ENCODE measurements at places on chromosomes 13 and 19.

DNA sequence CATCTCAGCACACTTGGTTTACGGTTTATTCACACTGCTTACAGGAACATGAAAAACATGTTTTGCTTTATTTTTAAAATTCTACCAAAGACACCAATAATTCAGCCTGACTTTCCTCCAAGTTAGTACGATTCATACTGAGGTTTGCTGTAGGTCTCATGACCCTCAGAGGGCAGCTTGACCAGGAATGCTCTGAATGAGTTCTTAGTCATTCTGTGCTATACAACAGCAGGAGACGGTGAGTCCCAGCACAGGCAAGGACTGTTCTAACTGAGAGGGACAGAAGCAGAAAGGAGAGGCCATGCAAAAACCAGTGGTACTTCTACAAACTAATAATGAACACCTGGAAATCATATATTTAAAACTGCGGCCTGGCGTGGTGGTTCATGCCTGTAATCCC, 6.4 kb downstream of the GRTP1 start:
- no peak for DNase-seq

DNA sequence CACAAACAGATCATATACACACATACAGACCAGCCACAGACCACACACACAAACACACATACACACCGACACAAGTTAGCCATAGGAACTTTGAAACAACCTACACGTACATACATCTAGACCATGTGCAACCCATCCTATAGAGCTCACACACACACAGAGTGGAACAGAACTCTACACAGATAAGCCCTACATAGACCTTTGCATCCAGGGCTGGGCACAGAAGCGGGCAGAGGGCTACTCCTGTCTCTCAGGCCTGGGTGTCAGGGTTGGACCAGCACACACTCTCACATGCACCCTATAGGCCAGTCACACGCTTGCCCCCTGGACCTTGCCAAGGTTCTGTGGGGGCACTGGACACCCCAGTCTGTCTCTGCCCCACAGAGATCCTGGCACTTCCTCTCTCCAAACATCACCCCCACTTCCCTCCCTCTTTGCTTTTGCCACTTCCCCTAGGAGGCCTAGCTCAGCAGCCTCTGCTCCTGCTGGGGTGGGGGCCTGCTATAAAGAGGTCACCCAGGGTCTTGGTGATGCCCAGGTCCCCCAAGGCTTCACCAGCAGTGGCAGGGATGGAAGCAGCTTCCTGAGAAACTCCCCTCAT, 5.8 kb upstream of the JUNB start:
- DNase-seq = peak; percentile 25

DNA sequence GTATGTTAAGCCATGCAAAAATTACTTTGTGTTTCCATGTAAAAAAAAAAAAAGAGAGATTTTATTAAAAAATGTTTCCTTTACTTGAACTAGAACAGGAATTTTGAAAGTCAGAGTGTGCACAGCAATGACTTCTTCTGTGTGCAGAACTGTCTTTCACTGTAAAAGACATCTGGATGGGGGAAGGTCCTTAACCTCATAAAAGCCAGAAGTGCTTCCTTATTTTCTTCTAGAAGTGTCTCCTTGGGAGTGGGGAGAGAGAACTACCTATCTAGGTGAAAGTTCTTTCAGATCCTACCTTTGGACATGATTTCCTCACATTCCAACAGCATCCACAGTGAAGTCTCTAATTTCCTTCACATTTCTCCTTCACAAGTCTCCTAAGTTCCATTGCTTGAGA, 360.3 kb downstream of the FGF14 start:
- no peak for DNase-seq

GRCh38 chr13:44905556-44905955, 83.7 kb downstream of the NUFIP1 start:
- no peak for DNase-seq

GRCh38 chr19:35309481-35310279, 17.7 kb downstream of the MAG start:
- peak; percentile 6 for DNase-seq

GRCh38 chr13:100300708-100301107, 211.8 kb downstream of the PCCA start:
- DNase-seq = no peak

DNA sequence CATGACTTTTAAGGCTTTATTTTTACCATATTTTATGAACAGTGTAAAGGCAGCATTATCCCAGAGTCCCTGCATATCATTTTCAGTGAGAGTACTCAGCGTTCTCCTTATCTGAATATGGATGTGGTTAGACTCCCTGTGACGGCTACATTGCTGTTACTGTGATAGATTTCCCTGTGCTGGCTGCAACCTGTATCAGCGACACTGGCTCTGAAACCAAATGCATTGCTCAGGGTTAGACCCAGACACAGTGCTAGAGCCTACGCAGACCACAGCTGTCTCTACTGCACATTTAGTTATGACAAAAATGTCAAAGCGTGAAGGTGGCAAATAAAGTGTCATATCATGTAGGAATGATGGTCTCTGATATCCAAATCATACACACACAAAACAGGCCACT, 138.0 kb downstream of the ENOX1 start:
- DNase-seq = no peak

DNA sequence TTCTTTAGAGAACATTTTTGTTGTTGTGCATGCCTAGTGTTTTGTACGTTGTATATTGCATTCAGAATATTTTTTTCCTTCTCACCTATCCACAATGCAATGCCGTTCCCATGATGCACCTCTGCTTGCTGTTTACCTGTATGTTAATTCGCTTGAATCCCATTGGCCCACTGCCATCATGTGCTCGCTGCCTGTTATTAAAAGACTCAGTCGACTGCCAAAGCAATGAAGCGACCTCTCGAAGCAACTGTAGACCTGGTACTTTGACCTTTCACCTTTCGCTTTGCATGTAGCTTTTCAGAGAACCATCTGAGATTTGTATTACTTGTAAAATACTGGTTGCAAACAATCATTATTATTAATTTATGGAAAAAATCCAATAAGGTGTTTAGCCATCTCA, 77.4 kb upstream of the RAP2A start:
- DNase-seq = no peak

DNA sequence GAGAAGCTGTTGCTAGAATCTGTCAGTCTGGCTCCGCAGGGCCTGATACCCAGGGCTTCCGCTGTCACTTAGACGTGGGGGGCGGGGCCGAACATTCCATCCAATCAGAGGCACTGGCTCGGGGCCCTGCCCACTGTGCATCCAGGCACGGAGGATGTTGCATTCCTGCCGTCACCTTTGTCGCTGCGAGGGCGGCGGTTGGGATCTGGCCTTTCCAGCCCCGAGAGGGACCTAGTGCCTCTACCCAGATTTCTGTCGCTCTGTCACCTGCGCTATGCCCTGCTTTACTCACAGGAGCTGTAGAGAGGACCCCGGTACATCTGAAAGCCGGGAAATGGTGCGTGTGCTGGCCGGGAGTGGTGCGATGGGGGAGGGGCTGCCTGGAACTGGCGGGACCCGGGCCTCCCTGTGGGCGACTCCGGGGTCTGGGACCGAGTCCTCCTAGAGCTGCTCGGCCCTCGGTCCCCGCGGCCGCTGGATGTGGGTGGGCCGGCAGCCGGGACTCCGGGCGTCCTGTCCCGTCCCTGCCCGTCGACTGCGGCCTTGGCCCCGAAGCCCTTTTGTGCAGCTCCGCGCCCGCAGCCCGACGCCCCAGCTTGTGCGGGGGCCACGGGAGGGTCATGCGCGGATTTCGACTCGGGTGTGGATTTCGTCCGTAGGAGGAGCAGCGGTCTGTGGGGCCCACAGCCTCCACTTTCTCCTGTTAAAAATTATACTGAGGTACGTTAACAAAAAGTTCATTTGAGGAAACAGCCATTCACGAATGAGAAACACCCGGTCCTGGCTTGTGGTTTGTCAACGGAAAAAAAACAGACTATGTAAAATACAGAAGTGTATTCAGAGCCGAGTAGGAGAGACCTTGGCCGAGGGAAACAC, at the start of gene ZNF439:
ZNF439 (plus strand) TSS at position 133 of the 876 bp plus-strand sequence; CDS start at position 275, 142 bp downstream.
- peak; percentile 51 for DNase-seq

GRCh38 chr13:108594153-108594552, 35.3 kb upstream of the MYO16 start:
- DNase-seq = no peak

GRCh38 chr13:92103689-92104153, 705.3 kb downstream of the GPC5 start:
- peak; percentile 7 for DNase-seq

GRCh38 chr13:33257841-33258807, 27.4 kb downstream of the STARD13 start:
- no peak for DNase-seq

DNA sequence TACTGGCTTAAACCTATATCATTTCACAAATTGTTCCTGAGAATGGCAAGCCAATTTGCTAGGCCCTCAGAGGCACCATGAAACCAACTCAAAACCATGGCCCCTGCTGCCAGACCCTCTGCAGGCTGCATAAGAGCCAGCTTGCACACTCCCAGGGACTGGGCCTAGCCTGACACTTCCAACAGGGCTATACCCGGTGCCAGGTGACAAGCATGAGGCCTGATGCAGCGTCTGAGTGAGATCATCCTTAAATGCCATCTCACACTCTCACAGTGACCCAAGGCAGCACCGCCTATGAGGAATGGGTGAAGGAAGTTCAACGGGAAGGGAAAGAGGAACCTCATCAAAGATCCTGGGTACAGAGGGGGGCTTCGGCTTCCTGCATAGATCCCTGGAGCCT, 65.6 kb downstream of the C13orf42 start:
- no peak for DNase-seq

DNA sequence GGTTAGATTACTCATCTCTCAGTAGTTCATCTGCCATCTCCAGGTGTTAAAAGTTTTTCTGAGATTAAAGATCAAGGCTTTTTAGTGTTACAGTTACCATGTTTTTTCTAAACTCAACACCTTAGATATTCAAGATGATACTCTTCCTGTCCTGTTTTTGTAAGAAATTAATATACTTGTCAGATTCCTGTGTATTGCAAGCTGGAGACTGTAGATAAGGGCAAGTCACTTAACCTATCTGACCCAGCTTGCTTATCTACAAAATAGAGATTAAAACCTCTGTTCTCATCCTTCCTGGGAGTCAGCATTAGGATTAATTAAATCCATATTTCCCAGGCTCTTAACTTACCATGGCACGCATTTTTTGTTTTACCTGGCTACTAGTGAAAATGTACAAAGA, 25.2 kb downstream of the SUGT1 start:
- DNase-seq = no peak

DNA sequence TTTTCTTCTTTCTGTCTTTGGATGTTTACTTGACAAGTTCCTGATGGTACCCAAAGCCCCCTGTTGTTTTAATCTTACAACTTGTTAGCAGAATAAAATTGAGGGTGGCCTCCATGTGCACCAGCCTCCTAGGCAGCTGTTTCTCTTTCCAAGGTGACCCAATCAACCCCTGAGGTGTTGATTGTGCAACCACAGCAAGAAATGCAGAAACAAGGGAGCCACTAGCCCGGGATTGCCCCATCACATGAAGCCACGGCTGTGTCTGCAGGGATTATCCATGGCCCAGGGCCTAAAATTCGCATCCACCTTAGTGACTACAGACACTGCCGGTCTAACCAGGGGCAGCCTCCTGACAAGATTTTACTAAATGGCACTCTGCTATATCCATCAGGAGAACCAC, 14.4 kb downstream of the CEACAM4 start:
- no peak for DNase-seq

- DNase-seq = no peak
Measured at GRCh38 chr19:5782322-5782721, 2.2 kb downstream of the PRR22 start.

DNA sequence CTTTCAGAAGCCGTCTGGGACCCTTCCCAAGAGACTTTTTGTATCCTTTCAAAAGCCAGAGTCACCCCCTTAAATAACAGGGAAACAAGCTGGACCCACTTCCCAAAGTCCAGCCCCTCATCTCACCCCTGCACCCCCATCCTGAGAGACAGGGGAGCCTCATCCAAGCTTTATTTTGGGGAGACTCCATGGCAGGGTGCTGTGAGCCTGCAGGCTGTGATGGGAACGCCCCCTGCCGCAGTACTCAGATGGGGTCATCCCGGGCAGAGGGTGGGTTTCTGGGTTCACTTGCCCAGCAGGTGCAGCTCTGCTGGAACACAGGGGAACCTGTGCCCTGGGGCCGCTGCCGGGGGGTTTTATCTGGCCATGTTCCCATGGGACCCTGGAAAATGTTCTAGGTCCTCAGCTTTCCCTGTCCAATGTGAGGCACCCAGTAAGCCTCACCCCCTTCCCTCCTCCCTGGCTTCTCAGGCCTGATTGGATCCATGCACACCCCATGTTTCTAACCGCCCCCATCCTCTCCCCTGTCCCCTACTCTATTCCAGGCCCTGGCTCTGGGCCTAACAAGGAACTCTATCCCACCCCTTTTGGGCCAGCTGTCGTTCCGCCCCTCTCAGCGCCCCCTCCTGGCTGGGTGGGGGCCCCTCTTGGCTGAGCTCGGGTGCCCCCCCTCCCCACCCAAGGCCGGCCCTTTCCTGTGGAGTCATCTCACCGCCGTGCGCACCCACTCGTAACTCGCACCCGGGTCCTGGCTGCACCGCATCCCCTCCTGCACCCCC, 1.0 kb downstream of the HIF3A start:
- DNase-seq = peak; percentile 92

DNA sequence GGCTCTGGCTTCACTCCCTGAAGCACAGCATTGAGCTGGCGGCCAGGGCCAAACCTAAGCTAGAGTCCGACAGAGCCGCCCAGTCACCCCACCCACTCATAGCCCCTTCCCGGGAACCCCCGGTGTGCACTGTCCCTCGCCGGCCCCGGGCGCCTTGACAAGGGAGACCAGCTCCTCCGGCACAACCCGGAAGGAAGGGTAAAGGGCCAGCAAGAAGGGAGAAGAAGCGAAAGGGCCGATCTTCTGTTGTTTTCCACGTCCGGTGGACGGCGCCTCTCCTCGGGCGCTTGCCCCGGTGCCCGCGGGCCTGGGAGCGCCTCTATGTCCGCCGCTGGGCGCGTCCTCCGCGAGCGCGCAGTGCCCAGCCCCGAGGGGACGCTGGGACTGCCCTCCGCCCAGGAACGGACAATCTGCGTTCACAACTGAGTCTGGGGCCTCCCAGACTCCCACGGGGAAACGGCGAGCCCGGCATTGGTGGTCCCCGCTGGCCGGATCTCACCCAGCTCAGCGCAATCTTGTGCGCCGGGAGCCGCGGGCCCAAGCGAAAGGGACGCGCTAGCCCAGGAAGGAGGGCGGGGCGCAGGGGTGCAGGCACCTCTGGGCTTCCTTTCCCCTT, 172.5 kb upstream of the MIR17HG start:
- DNase-seq = no peak

DNA sequence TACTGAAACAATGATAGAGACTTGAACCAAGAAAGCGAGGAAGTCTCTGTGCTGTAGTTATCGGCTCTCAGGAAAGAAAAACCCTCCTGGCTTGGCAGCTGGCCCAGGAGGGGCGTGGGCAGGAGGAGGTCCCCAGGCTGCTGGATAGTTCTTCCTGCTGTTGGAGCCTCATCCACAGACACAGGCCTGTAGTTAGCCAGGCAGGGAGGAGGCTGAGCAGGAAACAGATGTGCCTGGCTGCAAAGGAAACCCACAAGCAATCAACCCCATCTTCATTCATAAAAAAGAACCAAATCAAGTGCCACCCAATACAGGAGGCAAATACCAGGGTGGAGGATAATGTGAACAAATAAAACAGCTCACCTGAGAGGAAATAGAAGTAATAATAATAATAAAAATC, 86.2 kb downstream of the IRS2 start:
- peak; percentile 59 for DNase-seq

GRCh38 chr13:55219538-55219937, 1921.2 kb upstream of the PRR20A start:
- no peak for DNase-seq

GRCh38 chr13:35694549-35695447, 218.3 kb upstream of the MAB21L1 start:
- peak; percentile 78 for DNase-seq

GRCh38 chr13:78409172-78409571, 194.2 kb downstream of the POU4F1 start:
- no peak for DNase-seq

- no peak for DNase-seq
Measured at GRCh38 chr13:79194727-79195126, 211.3 kb downstream of the RBM26 start.

All from skin of body (tissue), 3 donors.